ENCODE measurements at places on chromosomes 5 and 9.

DNA sequence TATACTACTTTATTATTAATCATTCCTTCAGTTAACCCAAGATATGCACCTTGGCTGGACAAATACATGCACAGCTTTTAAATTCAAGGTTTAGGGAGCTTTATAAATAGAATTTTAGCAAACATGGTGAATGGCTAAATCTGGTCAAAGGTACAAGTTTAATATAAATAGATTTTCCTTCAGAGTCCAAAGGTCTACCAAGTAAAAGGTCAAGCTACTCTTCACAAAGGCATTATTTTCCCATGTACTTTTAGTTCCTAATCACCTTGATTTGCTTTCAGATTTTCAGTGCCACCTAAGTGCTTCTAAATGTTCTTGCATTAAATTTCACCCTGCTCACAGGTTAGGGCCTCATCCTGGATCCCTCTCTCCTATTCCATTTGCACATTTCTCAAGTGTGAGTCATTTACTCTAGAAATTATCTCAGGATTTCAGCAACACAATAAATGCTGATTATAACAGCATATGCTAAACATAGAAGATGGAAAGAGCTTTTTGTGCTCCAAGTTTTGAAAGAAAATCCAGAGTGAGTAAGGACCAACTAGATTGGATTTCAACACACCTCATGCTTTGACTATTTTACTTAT lies 459.4 kb upstream of the ITGA1 start:
- no peak overlapping the region for H3K4me3 ChIP-seq
- no peaks in the 10 kb centered on the region for H3K36me3 ChIP-seq
- no peak for DNase-seq
- H3K4me1 ChIP-seq: no peaks in the 10 kb centered on the region

DNA sequence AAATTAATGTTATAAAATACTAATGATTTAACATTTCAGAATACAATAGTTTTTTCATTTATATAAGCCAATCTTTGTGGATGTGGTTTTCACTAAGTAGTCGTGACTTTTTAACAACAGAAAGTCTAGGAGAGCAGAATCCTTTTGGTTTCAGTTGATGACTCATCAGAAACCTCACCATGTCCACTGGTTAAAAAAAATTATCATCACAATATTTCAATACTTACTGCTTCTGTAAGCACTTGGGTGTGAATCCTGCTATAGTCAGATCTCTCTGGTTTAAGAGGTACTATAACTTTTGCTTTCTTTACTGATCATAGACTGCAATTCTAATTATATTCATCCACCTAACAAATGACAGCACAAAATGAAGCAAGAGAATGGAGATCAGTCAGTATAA lies 77.2 kb downstream of the MRPS30 start:
- no peak for DNase-seq
- H3K4me3 ChIP-seq: no peak overlapping the region
- H3K4me1 ChIP-seq: no peaks in the 10 kb centered on the region
- no peaks in the 10 kb centered on the region for H3K36me3 ChIP-seq
- H3K27ac ChIP-seq: no peak overlapping the region

GRCh38 chr5:74040065-74040551 lies 414.1 kb downstream of the ARHGEF28 start:
- DNase-seq: no peak
- no peaks in the 10 kb centered on the region for H3K36me3 ChIP-seq
- no peaks in the 10 kb centered on the region for H3K27me3 ChIP-seq
- peaks cover 4% of the 10 kb centered on the region for H3K4me1 ChIP-seq
- H3K27ac ChIP-seq: no peak overlapping the region

DNA sequence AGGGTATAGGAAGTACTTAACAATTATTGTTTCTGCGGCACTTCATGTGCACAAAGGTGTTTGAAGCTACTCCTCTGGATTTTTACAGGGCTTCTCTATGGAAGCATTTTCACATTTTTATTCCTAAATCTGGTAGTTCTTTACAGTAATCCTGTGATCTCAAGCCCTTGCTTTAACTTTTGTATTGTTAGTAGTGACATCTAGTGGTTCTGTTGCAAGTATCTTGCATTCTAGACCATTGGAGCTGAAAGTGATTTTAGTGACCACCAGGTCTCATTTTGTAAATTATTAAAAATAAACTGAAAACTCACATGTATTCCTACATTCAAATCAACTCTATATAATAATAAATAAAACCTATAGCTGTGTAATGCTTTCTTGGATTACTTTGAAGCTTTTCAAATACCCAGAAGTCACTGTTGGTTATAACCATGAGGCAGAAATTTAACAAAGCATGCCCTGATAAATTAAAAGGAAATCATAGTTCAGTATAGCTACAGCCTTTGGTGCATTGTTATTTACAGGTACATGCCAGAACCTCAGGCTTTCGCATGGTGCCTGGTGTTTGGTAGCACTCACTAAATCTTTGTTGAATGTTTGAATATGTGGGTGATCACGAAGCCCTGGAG lies 18.9 kb downstream of the RPS23 start:
- H3K4me3 ChIP-seq: no peak overlapping the region
- peaks cover 4% of the 10 kb centered on the region for H3K36me3 ChIP-seq
- no peak for DNase-seq
- no peaks in the 10 kb centered on the region for H3K27me3 ChIP-seq
- peak overlapping the region; percentile 2 for H3K27ac ChIP-seq

DNA sequence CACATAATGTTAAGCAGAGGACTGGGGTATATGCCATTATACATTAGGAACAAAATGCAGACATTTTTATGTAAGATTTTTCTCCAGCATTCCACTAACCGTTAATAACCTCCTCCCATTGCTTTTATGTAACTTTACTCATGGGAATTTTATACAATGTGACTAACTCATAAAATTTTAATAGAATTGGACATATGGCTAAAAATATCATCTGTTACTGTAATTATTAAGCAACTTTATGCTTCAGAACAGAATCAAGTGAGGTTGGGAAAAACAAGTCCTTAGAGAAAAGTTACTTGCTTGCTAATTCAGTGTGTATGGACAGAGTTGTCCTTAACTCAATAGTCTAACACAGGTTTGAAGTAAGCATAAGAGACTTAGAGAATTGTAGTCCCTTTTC lies 54.8 kb upstream of the PCSK1 start:
- no peak overlapping the region for H3K27ac ChIP-seq
- peaks cover 7% of the 10 kb centered on the region for H3K27me3 ChIP-seq
- no peaks in the 10 kb centered on the region for H3K36me3 ChIP-seq
- DNase-seq: no peak

GRCh38 chr5:125348936-125349831 lies 602.7 kb upstream of the ZNF608 start:
- H3K27ac ChIP-seq: no peak overlapping the region
- H3K27me3 ChIP-seq: no peaks in the 10 kb centered on the region
- no peaks in the 10 kb centered on the region for H3K4me1 ChIP-seq
- no peak overlapping the region for H3K4me3 ChIP-seq
- H3K36me3 ChIP-seq: no peaks in the 10 kb centered on the region
- DNase-seq: no peak

DNA sequence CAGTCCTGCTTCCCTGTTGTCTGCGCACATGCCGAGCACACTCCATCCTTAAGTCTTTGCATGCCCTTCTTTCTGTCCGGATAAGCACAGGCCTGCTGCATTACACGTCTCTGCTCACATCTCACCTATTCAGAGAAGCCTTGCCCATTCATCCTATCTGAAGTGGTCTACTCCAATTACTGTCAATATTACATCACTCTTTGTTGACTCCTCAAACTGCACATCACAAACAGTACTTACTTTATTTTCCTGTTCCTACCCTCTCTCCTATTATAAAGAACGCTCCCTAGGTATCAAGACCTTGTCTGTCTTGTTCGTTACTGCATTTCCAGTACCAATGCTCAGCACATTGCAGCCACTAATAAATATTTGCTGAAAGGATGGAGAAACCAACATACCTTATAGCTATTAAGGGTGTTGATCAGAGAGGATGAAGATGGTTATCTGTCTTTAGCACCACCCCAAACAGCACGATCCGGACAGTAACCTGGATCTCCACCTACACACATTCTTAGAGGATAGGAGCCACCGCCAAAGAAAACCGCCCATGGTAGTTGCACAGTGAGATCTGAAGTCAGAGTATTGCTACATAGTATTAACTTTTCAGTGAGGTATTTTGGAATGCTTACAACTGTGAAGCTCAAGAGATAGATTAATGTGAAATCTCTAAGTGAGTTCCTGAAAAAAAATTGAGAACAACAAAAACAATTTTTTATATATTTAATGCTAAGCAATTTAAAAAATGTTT lies 1.6 kb upstream of the PRRC1 start:
- DNase-seq: no peak
- H3K4me3 ChIP-seq: no peak overlapping the region
- H3K27me3 ChIP-seq: peaks cover 11% of the 10 kb centered on the region
- peaks cover 14% of the 10 kb centered on the region for H3K36me3 ChIP-seq
- H3K27ac ChIP-seq: no peak overlapping the region
- peaks cover 30% of the 10 kb centered on the region for H3K4me1 ChIP-seq

GRCh38 chr9:127753622-127754021 lies 18.5 kb upstream of the TOR2A start:
- DNase-seq: no peak
- peaks cover 13% of the 10 kb centered on the region for H3K4me1 ChIP-seq
- H3K27ac ChIP-seq: no peak overlapping the region

- peaks cover 7% of the 10 kb centered on the region for H3K4me1 ChIP-seq
- H3K36me3 ChIP-seq: peaks cover 18% of the 10 kb centered on the region
- H3K27ac ChIP-seq: peak overlapping the region; percentile 65
- H3K4me3 ChIP-seq: peak overlapping the region; percentile 91
These were observed 9.9 kb upstream of the PCDHB2 start for GRCh38 chr5:141084487-141084989.

DNA sequence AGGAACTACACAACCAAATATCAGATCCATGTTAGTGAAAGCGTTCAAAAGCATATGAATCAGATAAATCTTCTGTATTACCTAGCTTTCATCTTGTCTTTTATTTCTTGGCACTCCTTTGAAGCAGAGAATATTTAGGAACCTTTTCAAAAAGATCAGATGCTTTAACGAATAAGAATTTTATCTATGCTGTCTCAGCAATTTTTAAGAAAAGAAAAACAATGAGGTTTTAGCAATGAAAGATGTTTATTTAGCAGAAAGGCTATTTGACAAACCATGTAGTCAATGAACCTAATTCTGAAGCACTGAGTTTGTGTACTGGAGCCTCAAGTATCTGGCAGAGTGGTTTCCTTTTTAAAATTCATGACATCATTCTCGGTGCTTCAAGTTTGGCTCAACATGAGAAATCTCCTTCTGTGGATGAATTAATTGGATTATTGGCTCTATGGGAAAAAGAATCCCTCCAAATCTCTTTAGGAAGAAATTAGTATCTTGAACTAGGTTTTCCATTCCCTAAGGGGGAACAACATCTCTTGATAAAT lies 534.7 kb downstream of the CAAP1 start:
- H3K4me3 ChIP-seq: no peak overlapping the region
- H3K4me1 ChIP-seq: no peaks in the 10 kb centered on the region
- no peak overlapping the region for H3K27ac ChIP-seq
- no peaks in the 10 kb centered on the region for H3K27me3 ChIP-seq

DNA sequence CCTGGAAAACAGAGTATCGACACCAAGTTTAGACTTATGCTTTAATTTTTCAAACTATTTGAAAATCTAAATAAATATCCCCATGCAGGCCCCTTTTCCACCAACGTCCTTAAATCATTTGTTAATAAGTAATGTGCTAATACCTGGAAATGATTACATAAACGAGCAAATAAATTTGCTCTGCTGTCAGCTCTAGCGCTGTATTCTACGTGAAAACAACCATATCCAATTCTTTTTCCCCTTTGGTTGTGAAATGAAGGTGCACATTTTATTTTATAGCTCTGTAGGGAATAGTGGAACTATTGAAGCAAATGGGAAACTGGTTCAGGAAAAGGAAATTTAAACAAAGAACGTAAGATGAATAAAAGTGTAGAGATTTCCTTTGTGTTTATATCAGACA lies 137.7 kb upstream of the ZNF608 start:
- H3K36me3 ChIP-seq: no peaks in the 10 kb centered on the region
- H3K27me3 ChIP-seq: no peaks in the 10 kb centered on the region
- no peak for DNase-seq
- peaks cover 4% of the 10 kb centered on the region for H3K4me1 ChIP-seq
- no peak overlapping the region for H3K27ac ChIP-seq

- H3K27me3 ChIP-seq: peaks cover 37% of the 10 kb centered on the region
These were observed 125.7 kb downstream of the BARX1 start for GRCh38 chr9:93829271-93830011.

- no peak overlapping the region for H3K27ac ChIP-seq
- peaks cover 4% of the 10 kb centered on the region for H3K27me3 ChIP-seq
- H3K4me3 ChIP-seq: no peak overlapping the region
These were observed 268.6 kb downstream of the TRPM3 start for GRCh38 chr9:70852711-70853240.

DNA sequence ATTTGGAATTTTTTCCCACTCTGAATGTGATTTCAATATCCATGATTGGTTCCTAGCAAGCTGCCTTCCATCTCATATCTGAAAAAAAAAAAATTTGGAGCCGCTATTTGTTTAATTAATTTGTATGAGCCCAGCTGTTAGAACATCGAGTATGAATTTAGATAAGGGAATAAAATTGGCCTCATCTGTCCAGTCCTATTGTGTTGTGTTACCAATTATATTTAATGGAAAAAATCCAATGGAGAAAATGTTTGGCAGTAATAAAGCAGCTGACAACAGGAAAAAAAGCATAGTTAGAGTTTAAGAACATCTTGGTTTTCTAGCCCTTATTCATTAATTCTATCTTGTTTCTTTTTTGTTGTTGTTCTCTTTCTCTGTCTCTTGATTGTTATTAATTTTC lies 735.6 kb upstream of the RIOK2 start:
- DNase-seq: no peak
- H3K4me1 ChIP-seq: no peaks in the 10 kb centered on the region
- H3K36me3 ChIP-seq: no peaks in the 10 kb centered on the region
- no peak overlapping the region for H3K27ac ChIP-seq
- no peaks in the 10 kb centered on the region for H3K27me3 ChIP-seq
- H3K4me3 ChIP-seq: no peak overlapping the region

- no peak for DNase-seq
- H3K27ac ChIP-seq: no peak overlapping the region
- peaks cover 7% of the 10 kb centered on the region for H3K27me3 ChIP-seq
- no peaks in the 10 kb centered on the region for H3K4me1 ChIP-seq
- H3K36me3 ChIP-seq: no peaks in the 10 kb centered on the region
- H3K4me3 ChIP-seq: no peak overlapping the region
These were observed 153.8 kb downstream of the OXCT1 start for GRCh38 chr5:41716382-41716781.

DNA sequence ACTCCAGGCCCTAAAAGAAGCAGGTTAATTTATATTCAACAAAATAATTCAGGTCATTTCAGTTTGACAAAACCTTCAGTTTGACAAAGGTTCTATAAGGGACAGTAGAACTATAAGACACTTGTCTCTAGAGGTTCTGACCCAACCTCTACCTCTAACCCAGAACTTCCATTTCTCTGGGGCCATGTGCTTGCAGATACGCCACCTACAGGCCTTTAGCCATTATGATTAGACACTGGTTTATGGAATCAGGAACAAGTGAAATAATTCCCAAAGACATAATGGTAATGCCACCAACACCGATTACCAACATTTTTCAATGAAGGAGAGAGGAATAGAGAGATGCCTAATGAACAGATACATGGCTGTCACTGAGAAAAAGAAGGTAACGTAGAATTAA lies 733.9 kb downstream of the PRELID2 start:
- no peak overlapping the region for H3K27ac ChIP-seq
- H3K4me3 ChIP-seq: no peak overlapping the region
- DNase-seq: no peak
- H3K36me3 ChIP-seq: no peaks in the 10 kb centered on the region
- no peaks in the 10 kb centered on the region for H3K27me3 ChIP-seq
